ENCODE measurements at places on chromosomes 11 and 22.
A peak's percentile ranks its signal among the peaks of the same experiment; 100 is the strongest.

DNA sequence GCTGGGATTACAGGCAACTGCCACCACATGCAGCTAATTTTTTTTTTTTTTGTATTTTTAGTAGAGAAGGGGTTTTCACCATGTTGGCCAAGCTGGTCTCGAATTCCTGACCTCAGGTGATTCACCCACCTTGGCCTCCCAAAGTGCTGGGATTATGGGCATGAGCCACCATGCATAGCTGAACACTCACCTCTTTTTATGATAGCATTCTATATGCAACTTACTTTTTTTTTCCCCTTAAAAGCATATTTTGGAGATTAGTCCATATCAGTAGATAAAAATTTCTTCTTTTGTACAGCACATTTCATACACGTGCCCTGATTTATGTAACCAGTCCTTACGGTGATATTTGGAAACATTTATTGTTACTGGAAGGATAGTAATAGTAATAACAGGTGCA is 14.6 kb downstream of the GTPBP1 start:
- DNase-seq, result no peak

DNA sequence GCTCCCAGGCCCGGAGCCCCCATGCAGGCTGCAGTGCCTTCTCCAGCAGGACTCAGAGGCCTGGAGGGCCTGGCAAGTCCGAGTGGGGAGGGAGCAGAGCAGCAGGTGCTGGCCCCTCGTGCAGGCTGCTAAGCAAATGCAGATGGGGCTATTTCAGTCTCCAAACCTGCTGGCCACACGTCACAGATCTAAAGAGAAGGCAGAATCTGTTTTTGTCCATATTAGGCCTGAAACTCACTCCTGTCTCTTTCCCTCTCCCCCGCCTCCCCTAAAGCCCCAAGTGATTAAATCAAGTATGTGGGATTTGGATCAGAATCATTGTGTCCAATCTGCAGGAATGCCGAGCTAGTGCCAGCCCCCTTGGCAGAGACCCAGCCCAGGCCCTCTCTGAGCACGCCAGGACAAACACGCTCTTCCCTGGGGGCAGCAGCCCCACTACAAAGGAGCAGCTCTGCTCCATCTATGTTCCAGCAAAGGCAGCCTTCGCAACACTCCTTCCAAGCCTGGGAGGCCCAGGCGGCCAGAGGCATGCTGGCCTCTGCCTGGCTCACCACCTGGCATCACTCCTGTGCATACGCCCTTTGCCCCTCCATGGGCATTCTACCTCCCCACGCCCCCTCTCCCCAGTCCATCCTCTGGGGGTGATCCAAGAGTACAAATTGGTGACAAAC is 26.5 kb downstream of the RPL27A start:
- DNase-seq, result peak; percentile 77

DNA sequence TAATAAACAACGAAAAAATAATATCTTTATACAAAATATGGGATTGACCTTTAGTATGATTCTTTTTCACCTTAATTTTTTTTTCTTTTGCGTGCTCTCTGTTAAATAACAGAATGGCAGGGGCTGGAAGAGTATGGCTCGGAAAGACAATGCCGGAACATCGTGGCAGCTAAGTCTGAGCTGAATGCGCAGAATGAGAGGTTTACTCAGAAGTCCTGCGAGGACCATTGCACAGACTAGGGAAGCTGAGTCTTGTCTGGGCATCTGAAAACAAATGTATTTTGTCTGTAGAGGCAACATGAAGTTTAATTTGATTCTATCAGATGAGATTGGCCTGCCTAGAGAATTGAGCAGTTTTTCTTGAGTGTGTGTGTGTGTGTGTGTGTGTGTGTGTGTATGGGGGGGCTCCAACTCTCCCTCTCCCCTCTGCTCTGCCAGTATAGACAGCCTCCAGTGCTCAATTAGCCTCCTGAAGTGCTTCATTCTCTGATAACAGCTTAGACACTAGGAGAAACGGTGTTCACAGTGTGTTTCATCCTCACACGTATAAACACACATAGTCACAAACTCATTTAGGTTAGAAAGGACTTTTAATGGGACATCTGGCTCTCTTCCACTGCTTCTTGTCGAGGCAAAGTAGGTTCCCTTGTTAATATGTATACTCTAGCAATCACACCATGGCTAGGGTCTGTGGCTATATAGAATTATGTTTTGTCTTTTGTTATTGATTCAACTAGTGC is 244.3 kb upstream of the SORL1-AS1 start:
- no peak for DNase-seq

DNA sequence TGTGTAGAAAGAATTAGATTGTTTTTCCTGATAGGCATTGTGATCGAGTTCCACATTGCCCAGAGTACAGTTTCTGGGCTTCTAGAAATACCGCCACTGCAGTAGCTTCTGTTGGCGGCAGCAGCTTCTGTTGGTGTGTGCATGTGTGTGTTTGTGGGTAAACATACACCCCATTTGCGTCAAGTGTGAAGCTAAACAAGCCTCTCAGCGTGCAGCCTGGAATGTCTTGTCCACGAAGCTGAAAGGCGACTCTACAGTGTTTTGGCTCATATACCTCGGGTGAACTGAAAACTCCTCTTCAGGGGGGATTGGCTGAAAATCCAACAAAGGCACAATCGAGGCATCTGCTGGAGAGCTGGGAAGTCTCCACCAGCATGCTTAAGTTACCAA is 112.0 kb upstream of the E2F8 start:
- no peak for DNase-seq

- no peak for DNase-seq
Observed at GRCh38 chr11:109914038-109914437, 179.2 kb upstream of the ZC3H12C start.

GRCh38 chr11:120578596-120579154 is 67.1 kb downstream of the GRIK4 start:
- DNase-seq, result no peak

- DNase-seq, result no peak
Observed at GRCh38 chr11:47881145-47881544, 33.0 kb upstream of the NUP160 start.

DNA sequence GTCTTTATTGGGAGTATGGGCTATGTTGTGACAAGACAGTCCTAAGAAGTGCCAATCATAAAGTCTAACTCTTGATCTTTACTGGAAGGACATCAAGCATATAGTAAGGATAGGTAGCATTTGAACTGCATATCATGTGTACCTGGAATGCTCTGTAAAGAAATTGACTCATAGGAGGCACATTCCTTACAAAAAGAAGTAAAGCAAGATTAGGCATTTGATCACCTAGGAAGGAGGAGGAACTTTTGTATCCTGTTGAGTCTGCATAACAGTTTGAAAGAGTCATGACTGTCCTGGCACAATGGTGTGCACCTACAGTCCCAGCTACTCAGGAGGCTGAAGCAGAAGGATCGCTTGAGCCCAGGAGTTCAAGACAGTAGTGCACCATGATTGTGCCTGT is 42.2 kb upstream of the DNAJB7 start:
- DNase-seq, result no peak

- no peak for DNase-seq
Observed at GRCh38 chr11:32331792-32332191, 103.5 kb downstream of the WT1 start.

DNA sequence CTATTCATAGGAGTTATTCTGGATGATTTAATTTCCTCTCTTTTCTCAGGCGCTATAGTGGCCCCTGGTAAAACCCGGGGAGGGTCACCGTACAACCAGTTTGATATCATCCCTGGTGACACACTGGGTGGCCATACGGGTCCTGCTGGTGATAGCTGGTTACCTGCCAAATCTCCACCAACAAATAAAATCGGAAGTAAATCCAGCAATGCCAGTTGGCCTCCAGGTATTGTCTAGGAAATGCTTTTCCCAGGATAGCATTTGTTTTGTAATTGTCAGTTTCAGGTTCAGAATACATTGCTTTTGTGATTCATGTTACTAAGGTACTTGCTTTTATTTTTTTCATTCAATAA is 35.6 kb upstream of the ADSL start:
- no peak for DNase-seq

DNA sequence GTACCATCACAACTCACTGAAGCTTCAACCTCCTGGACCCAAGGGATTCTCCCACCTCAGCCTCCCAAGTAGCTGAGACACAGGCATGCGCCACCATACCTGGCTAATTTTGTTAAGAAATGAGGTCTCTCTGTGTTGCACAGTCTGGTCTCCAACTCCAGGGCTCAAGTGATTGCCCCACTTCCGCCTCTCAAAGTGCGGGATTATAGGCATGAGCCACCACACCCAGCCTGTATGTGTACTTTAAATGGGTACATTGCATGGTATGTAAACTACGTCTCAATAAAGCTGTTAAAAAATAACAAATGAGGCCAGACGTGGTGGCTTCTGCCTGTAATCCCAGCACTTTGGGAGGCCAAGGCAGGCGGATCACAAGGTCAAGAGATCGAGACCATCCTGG is 36.2 kb upstream of the DDX6 start:
- DNase-seq, result no peak

DNA sequence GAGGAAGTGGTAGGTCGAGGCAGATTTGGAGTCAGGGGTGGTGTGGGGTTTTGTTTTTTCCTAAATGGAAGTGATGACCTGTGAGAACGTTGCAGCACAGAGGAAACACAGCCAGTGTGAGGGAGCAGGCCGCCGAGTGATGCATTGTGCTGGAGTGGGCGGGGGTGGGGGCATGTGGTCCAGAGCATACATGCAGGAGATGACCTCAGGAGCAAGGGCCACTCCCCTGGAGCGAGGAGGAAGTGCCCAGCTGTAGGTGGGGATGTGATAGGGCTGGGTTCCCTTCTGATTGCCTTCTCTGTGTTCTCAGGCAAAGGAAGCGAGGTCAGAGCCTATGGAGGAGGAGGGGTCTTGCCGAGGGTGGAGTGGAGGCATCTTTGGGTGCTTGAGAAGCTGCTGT is 81.4 kb downstream of the PPP6R3 start:
- DNase-seq, result no peak

- peak; percentile 2 for DNase-seq
Observed at GRCh38 chr11:22787551-22788162, 41.9 kb downstream of the SVIP start.

DNA sequence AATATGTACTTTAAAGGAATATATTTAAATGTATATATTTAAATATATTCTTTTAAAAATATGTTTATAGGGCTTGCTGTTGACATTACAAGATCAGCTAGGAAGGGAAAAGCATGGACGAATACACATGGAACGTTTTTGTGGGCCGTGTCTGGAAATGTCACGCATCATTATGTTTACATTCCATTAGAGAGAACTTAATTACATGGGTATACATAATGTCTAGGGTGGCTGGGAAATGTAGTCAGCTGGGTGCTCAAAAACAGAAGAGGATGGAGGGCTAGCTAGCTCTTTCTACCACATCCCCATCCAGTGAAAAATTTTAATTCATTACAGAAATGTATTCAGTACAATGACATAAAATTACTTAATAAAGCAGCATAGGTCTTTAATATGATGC is 371.2 kb downstream of the DYNC2H1 start:
- no peak for DNase-seq

GRCh38 chr11:43467958-43468357 is 109.2 kb downstream of the TTC17 start:
- DNase-seq, result no peak

GRCh38 chr11:45517171-45517770 is 148.2 kb downstream of the CHST1 start:
- no peak for DNase-seq

GRCh38 chr11:106961518-106961917 is 56.8 kb downstream of the GUCY1A2 start:
- peak; percentile 92 for DNase-seq

- no peak for DNase-seq
Observed at GRCh38 chr22:38860283-38861169, 11.5 kb downstream of the CBX6 start.

DNA sequence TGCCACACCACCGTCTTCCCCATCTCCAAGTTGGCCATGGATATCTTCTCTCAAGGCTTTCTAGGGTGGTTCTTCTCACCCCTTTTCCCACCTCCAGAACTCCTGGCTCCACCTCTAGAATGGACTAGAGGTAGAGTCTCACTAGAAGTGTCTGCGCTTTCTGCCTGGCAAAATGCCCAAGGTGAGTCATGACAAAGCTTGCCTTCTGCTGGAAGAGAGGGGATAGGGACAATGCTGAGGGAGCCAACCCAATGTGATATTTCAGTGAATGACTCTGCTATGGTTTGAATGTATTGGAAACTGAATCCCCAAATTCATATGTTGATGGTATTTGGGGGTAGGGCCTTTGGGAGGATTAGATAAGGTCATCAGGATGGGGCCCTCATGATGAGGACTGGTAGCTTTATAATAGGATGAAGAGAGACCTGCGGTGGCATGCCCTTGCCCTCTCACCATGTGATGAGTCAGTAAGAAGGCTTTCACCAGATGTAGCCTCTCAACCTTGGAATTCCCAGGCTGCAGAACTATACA is 4.1 kb upstream of the CD82 start:
- DNase-seq, result no peak
